ENCODE measurements at places on chromosomes 4 and X. TPM values are rescaled to one million over a fixed set of nuclear protein-coding genes. Genes with fewer than 3 reads are reported as not detected.

DNA sequence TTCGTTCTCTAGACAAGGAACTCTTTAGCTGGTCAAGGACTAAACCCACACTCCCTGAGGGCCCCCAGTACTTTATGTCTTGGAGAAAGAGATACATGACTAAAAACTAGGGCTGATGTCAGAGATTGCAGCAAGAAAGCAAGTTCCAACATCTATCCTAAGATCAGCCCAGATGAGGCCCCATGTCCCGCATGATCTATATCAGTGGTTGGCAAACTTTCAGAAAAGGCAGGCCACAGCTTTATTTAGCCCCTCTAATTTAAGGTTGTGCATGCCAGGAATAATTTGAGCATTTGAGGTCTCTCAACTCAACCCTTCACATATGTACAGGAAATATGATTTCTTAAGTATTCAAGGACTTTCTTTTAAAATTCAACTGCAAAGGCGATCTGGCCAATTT is 44.1 kb upstream of the FRMD7 start:
- DNase-seq, result peak; percentile 54

DNA sequence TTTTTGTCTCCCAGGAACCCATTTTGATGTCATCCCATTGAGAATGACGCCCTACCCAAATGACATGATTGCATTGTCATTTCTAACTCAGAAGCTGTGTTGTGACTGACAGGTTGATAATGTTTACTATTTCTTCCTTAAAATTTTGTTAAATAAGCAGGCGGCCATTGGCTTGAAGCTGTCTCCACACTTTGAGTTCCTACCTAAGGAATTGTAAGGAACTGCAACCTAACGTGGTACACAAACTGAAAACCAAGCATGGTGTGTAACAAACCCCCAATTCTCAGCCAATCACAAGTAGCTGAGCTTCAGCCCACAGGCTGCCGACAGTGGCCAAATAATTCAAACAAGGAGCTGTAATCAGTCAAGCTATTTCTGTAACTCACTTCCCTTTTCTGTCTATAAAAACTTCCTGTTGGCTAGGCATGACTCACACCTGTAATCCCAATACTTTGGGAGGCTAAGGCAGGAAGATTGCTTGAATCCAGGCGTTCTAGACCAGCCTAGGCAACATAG is 2.9 kb upstream of the MND1 start:
- no peak for DNase-seq

- DNase-seq, result no peak
These were observed 56.1 kb downstream of the SLC9A6 start for GRCh38 chrX:136041254-136041812.

DNA sequence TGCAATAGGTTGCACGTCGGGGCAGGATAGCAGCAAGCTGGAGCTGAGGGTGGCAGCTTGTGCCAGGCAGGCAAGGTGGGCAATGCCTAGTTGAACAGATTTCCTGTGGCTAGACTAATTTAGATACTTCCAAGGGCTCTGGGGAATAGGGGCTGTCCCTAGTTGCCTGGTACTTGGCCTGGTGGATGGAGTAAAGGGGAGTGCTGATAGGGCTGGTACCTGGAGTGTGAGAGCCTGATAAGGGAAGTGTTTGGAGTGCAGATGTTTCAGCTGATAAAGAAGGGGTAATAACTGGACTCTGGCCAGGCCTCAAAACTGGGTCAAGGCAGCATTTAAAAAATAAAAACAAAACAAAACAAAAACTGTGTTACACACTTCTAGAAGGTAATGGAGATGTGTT is 665.5 kb downstream of the CCSER1 start:
- no peak for DNase-seq

- DNase-seq, result no peak
These were observed 708.8 kb upstream of the GRIA3 start for GRCh38 chrX:122475306-122475705.

DNA sequence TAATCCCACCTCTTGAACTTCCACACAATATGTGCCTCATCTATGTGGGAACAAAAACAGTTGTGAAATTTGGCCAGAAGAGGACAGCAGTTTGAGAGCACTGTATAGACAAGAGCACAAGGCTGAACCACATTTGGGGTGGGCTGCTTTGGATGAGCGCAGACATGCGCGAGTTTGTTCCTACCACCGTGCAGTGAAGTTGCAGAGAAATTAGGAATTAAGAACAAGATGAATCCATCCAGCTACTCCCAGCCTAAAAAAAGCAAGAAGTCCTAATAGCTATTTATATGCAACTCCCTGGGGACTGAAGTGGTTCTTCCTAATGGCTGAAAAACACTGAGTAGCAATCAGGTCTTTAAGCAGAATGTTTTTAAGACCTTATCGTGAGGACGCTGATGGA is 1.0 kb downstream of the GAB3 start:
- peak; percentile 30 for DNase-seq

DNA sequence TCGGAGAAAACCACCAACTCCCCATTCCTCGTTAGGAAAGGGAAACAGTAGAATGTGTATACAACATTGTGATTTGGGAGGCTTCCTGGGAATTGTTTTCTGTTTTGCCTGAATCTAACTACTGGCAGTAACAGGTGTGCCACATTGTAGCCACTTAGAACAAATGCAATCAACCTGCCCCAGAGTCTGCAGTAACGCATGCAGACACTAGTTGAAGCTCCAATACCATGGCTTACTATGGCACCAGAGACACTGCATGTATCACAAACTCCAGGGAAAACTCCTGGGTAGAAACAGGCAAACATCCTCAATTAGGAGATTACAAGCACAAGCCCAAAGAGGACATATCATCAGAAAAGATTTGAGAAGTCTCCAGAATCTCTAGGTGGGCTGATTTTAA is 154.2 kb upstream of the NEIL3 start:
- DNase-seq, result no peak

GATA1 gene
- 0.41 TPM for total RNA-seq

PNMA6F gene
- not detected for total RNA-seq

MORC4 gene
- total RNA-seq, result 60.0 TPM
